ENCODE measurements at places on chromosomes 16 and 17.
A peak's percentile ranks its signal among the peaks of the same experiment; 100 is the strongest.

DNA sequence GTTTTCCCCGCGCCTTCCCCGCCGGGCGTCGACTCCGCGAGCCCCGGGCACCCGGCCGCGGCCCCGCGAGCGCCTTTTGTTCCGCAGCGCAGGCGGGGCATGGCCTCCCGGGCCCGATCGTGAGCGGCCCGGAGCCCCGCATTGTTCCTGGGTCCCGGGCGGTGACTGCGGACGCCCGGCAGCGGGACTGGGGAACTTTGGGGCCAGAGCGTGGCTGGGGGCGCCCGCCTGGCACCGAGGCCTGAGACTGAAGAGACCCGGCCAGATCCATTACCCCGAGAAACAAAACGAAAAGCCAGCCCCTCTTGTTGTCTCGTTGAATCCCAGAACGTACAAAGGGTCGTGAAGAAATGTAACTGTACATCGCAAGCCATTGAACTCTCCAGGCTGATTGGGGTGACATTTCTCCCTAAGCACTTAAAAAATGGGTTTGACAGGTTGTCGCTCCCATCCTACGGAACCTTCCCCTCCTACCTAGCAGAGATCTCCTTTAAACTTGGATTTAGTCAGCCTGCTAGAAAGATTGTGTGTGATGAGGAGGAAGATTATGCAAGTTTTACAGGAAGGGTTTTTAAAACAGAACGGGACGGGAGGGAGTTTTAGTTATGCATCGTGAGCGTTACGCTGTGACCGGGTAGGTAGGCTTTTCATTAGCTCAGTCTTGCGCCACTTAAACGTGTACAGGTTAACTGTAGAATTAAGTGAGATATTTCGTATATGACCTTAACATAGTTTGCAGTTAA lies 825 bp downstream of the METTL9 start:
- DNase-seq: peak; percentile 30

DNA sequence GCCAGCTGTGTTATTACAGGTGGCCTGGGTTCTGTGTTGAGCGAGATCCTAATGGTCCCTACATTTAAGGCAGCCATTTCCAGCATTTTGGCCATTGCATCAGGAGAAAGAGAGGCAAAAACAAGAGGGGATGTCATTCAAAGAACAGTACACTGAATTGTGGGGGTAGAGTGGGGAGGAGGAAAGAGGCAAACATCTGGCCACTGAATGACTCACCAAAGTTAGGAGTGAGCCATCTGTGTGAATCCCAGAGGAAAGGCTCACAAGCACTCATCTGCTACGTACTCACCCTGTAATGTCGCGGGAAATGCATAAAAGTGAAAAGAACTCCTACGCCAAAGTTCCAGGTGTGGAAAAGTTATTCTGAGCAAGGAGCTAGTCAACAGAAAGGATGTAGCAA lies 16.7 kb downstream of the KRABD2 start:
- DNase-seq: peak; percentile 86

- no peak for DNase-seq
These were observed 643.6 kb downstream of the HS3ST4 start for GRCh38 chr16:26335236-26335853.

DNA sequence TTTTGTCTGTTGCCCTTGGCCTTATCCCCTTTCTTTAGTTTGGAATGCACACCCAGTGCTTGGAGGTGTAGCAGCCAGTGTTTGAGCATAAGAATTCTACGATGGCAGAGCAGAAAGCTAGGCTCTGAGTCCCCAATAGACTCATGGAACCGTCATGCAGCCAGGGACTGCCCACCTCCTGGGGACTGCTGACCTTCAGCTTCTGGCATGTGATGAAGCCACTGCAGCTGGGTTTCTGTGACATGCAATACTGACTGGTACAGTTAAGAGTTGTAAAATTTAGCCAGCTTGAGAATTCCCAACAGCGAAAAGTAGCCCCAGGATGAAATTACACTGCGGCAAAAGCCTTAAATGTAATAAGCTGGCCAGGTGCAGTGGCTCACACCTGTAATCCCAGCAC lies 9.0 kb upstream of the MAP3K14 start:
- no peak for DNase-seq

GRCh38 chr17:66235377-66235994 lies 6.3 kb upstream of the APOH start:
- no peak for DNase-seq

- DNase-seq: no peak
These were observed 339.0 kb downstream of the CDH13 start for GRCh38 chr16:82965808-82966207.

GRCh38 chr16:15974057-15974456 lies 24.6 kb downstream of the ABCC1 start:
- no peak for DNase-seq

- no peak for DNase-seq
These were observed 161.9 kb downstream of the FOXL1 start for GRCh38 chr16:86740298-86740697.

GRCh38 chr16:62194828-62195227 lies 158.6 kb upstream of the CDH8 start:
- DNase-seq: no peak

- DNase-seq: no peak
These were observed 95.9 kb downstream of the KPNA2 start for GRCh38 chr17:68131456-68131855.

DNA sequence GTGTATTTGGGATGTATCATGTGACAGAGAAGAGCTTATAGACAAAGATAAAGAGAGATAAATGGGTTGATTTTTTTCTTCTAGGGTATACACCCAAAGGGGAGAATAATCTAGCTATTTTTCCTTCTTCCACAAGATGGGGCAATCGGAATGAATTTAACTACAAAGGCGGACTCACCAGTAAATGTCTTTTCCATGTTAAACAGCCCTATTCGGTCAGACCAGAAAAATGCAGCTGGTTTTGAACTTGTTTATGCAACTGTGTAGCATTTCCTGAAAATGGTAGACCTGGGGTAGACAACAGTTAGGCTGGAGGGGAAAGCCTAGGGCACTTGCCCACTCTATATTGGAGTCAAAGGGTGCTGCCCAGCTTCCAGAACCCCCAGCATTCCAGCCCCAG lies 477.1 kb downstream of the TOX3 start:
- DNase-seq: peak; percentile 17

DNA sequence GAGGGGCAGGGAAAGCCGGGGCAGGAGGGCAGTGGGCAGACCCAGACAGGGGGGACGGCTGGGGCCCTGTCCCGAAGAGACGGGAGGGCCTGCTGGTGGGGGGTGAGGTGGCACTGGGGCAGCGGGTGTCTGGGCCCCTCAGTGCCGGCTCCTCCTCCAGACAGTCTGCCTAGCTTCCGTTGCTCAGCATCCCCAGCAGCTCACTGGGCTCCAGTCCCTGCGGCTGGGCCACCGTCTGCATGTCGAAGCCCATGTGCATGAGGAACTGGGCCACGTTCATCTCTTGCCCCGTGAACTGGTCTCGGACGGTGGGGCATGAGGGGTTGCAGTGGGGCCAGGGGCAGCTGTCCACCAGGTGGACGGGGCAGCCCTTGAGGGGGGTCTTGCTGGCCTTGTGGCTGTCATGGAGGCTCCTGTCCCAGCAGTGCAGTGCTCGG lies 5.8 kb upstream of the MYADML2 start:
- no peak for DNase-seq

DNA sequence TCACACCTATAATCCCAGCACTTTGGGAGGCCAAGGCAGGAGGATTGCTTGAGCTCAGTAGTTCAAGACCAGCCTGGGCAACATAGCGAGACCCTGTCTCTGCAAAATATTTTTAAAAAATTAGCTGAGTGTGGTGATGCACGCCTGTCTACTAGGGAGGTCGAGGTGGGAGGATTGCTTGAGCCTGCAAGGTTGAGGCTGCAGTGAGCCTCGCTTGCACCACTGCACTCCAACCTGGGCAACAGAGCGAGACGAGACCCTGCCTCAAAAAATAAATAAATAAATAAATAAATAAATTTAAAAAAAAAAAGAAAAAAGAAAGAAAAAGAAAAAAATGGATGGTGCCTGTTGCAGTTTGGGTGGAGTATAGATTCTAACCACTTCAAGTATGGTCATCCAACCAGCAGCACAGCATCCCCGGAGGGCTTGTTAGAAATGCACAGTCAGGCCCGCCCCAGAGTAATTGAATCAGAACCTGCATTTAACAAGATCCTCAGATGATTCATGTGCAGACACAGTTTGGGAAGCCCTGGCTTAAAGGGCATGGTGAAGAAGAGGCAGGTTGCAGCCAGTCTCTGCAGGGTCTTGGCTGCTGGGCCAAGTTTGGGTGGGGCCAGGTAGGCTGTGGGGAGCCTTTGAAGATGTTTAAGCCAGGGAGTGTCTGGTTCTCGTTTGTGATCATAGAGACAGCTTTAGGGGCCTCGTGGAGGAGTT lies 40.8 kb downstream of the MRC2 start:
- DNase-seq: no peak

DNA sequence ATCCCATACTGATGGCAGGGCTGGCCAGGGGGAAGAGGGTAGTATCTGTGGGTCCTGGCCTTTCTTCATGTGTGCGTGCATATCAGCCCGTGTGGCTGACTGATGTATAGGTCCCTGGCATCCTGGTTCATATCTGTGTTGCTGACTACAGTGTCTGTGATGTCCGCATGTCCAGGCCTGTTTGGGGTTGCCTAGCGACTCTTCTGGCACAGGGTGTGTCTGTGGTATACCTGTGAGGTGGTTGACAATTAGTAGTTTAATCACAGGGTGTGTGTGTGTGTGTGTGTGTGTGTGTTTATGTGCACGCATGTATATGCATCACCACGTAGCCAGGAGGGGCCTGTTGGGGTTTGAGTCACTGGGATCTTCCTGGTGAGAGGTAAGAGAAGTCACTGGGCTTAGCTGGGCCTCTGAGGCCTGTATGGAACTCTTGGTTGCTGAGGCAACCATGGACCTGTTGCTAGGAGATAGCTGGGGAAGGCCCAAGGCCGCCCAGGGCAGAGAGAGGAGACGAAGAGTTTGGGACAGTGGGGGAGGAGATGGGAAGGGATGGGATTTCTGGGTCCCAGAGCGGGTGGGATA lies 603 bp upstream of the TMEM95 start:
- no peak for DNase-seq

DNA sequence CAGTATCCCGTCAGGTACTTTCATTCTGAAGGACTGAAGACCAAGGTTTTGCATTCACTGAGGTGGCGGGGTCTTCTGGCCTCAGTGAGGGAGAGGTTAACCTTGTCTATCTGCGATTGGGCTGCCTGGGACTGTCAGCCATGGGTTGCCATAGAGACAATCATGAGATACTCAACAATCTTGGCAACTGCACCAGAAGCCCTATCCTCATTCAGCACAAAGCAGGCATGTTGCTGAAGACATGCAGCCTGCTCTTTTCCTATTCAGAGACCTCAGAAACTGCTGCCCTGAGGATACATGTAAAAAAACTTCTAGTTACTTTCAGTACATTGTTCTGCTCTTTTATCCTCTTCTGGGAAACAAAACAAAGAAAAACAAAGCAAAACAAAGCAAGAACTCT lies 146.3 kb upstream of the PIRT start:
- DNase-seq: no peak

- DNase-seq: no peak
These were observed 478.6 kb downstream of the MAF start for GRCh38 chr16:79121906-79122305.

GRCh38 chr16:85621698-85622428 lies 8.7 kb downstream of the GSE1 start:
- DNase-seq: no peak

- peak; percentile 82 for DNase-seq
These were observed 24.8 kb downstream of the RAD51D start for GRCh38 chr17:35094902-35095301.

DNA sequence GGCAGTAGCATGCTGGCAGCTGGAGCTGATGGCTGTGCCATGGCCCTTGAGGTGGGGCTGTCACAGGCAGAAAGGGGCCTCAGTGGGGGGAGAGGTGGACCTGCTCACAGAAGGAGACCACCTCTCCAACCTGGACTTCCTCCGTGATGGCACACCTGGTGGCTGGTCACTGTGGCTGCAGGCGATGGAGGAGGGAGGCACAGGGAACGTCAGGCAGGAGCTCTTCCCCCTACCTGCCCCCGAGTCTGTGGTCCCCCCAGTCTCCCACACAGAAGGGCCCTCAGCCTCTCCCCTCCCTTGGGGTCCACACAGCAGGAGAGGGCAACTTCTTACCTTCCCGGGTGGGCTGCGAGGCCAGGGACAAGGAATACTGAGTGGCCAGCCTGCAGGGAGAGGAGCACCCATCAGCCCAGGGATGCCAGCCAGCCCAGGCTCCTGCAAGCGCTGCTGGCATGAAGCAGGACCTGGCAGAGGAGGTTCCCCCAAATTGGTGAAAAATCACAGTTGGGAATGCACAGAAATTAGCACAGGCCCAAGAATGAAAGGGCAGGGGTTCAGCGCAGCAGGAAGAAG lies 96.5 kb downstream of the GOSR1 start:
- no peak for DNase-seq

- no peak for DNase-seq
These were observed 14.7 kb downstream of the RARA start for GRCh38 chr17:40323391-40324381.

DNA sequence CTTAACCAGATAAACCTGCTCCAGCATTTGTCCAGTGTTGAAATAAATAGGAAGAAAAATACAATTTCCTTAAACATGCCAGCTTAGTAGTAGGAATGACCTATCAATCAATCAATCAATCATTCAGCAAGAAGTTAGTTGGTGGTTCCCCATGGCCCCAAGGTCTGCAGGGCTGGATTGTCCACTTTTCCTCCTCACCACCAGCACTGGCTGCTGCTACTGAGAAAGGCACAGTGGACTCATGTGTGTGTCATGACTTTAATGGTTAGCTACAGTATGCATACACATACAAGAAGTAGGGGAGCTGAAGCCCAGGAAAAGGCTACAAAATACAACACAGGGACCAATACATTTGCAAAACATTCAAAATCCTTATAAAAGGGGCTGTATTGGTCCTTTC lies 4.4 kb downstream of the SETD6 start:
- no peak for DNase-seq

GRCh38 chr16:65621640-65622039 lies 499.8 kb upstream of the CDH11 start:
- no peak for DNase-seq
